ENCODE measurements at places on chromosomes 5 and 9.
A peak's percentile ranks its signal among the peaks of the same experiment; 100 is the strongest.

GRCh38 chr5:179533907-179534306 is 16.4 kb upstream of the RUFY1 start:
- DNase-seq, result no peak

- DNase-seq, result no peak
Observed at GRCh38 chr5:39674209-39675082, 249.7 kb upstream of the DAB2 start.

DNA sequence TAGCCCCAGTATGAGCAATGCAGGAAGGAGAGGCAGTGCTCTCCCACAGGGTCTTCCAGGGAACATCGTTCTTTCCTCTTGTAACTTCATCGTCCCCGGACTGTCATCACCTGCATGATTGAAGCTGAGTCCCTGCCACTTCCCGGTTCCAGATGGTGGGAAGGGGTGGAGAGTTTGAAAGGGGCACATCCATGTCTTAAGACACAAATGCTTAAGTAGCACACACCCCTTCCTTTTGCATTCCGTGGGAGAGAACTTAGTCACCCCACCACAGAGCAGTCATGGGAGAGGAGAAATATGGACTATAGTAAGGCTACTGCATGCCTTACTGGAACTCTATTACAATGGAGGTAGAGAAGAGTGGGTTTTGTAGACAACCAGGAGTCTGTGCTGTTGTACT is 165.3 kb upstream of the GAS1 start:
- no peak for DNase-seq

- peak; percentile 69 for DNase-seq
Observed at GRCh38 chr5:149731617-149732323, 1.7 kb downstream of the PPARGC1B start.

GRCh38 chr9:119818726-119819435 is 449.6 kb upstream of the BRINP1 start:
- DNase-seq, result no peak

DNA sequence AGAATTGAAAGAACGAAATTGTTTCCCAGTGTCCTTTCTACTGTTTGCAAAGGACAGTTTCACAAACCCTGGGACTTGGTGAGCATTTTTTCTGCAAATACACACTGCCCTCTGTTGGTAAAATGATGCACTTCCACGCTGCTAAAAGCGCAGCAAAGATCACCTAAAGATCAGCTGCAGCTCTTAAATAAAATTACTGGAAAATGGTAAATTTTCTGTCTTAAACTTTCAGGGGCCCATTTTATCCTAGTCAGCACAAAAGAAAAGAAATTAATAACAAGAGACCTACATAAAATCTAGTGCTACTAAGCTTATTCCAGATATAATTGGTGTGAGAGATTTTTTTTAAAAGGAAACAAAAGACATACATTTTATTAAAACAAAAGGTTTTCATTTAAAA is 566.0 kb downstream of the CAAP1 start:
- DNase-seq, result peak; percentile 27

GRCh38 chr9:95005278-95006143 is 279.0 kb downstream of the AOPEP start:
- no peak for DNase-seq

- peak; percentile 22 for DNase-seq
Observed at GRCh38 chr5:6631441-6631840, 1.4 kb downstream of the NSUN2 start.

All from GF-D8 (cell line).